NCI-H69 (cell line): ENCODE measurements at places on chromosomes 7 and 10.

DNA sequence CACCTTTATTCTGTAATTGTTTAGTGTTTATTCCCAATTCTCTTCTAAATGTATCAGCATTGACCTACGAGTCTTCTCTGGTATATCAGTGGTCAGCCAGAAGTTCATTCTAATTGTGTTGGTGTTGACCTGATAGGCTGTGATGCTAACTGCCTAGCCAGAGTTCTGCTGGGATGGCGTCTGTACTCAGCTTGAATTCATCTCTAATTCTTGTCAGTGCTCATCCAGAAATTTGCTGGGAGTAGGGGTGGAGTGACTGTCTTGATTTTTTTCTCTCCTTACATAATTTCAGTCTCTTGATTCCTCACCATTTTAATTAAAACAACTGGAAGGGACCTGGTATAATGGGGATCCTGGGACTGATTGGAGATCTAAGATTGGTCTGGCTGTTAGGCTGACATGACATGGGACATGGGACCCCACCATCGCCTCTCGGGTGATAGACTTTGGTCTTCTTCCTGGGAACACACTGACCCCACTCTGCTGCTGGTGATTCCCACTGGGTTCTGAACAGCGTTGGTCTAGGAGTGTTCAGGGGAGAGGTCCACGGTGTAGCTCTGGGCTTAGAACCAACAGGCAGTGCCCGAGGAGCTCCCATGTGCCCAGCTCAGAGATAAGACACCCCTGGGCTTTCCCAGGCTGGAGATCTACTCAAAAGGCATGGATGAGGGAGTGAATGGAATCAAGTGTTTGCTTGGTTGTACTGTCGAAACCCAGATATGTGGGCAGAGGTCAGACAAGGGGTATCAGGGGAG, 3.8 kb downstream of the NEURL1 start:
- DNase-seq = no peak

GRCh38 chr10:24944512-24945255, 7.7 kb downstream of the PRTFDC1 start:
- DNase-seq = peak; percentile 26

DNA sequence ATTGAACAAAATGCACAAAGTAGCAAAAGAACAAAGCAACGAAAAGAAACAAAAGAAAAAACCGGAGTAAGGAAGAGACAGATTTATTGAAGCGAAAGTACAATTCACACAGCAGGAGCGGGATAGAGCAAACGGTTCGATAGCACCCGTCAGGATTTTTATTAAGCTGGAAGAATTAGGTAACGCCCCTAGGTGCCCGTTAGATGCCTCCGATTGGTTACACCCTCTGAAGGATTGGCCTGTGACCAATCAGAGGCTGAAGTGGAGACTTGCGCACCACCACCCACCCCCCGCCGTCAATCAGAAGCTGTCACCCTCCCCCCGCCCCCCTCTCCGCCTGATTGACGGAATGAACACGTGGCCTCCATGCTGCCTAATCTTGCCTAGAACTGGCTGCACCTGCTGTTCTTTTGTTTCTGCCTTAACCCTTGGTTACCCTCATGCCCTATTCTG, 16.8 kb downstream of the OCM2 start:
- DNase-seq = peak; percentile 96

- DNase-seq = peak; percentile 94
Measured at GRCh38 chr7:151341357-151342101, at the start of gene NUB1. Gene NUB1, plus strand, starts transcription at chr7:151341812. Its CDS starts 3,538 bp downstream, at chr7:151345350.

DNA sequence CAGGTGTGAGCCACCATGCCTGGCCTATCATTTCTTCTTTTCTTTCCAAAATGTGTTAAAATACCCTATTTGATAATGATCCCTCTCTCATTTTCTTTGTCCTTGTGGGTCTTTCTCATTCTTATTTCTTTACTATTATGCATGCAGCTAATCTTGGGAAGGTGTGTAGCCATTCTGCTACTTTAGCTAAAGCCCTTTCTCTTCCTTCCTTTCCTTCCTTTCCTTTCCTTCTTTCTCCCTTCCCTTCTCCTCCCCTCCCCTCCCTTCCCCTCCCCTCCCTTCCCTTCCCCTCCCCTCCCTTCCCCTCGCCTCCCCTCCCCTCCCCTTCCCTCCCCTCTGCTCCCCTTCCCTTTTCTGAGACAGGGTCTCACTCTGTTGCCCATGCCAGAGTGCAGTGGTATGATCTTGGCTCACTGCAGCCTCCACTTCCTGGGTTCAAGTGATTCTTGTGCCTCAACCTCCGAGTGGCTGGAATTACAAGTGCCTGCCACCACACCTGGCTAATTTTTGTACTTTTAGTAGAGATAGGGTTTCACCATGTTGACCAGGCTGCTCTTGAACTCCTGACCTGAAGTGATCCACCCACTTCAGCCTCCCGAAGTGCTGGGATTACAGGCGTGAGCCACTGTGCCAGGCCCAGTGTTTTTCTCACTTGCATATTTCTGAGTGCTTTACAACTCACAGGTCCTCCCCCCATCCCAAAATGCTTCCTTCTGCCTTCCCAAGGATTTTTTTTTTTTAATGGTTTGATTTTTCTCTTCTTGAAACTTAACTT, 42.3 kb downstream of the HIP1 start:
- no peak for DNase-seq

DNA sequence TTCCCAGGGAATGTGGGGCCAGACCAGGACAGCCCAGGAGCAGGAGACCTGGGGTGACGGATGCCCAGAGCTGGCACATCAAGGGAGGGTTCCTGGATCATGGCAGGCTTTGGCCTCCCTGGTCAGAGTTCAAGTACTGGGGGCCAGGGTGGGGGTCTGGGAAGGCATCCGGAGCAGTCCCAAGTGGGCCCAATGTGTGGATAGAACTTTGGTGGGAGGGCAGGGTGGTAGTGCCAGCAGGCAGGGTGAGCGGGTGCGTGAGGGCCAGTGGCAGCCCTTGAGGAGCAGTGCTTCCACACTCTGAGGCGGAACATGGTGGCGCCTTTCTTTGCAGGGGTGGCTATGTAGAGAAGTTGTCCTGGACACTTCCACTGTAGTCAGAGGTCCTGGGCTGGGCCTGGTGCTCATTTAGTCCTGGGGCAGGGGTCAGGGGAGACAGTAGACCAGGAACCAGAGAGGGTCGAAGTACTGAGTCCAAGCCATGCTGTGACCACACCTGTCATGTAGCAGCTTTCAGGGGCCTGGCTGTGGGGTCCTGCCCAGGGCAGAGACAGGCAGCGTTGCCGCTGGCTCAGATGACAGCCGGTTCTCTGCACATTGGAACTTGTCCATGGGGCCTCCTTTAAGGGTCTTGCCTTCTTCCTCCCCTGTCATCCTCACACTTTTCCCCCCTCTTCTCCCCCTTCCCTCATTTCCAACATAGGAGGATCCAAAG, 22.2 kb upstream of the CSGALNACT2 start:
- no peak for DNase-seq

DNA sequence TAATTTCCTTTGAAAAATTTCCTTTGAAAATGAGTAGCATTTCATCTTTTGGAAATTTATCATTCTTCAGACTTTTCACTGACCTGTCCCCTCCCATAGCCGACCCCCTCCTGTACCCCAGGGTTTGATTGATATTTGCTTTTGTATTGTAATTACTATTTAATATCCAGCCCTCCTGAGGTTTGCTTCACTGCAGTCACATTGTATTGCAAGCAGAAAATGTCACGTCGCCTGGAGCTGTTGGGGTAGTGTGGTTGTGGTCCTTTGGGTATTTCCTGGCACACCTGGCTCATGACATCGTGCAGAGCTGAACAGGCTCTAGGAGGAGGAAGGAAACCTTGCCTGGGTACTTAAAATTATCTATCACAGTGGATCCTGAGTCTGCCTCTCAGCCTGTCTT, 116.1 kb downstream of the INSYN2A start:
- DNase-seq = peak; percentile 62

- DNase-seq = no peak
Measured at GRCh38 chr7:37508118-37508517, 59.5 kb upstream of the ELMO1 start.

- DNase-seq = peak; percentile 79
Measured at GRCh38 chr7:41148521-41148951, 554.4 kb downstream of the INHBA start.

GRCh38 chr10:104274762-104275721, 6.1 kb downstream of the GSTO2 start:
- peak; percentile 71 for DNase-seq

GRCh38 chr7:136290351-136290750, 313.2 kb upstream of the MTPN start:
- no peak for DNase-seq

- no peak for DNase-seq
Measured at GRCh38 chr7:76133164-76133775, 68.4 kb upstream of the SRRM3 start.

GRCh38 chr7:18228686-18229085, 201.0 kb upstream of the PRPS1L1 start:
- DNase-seq = no peak

DNA sequence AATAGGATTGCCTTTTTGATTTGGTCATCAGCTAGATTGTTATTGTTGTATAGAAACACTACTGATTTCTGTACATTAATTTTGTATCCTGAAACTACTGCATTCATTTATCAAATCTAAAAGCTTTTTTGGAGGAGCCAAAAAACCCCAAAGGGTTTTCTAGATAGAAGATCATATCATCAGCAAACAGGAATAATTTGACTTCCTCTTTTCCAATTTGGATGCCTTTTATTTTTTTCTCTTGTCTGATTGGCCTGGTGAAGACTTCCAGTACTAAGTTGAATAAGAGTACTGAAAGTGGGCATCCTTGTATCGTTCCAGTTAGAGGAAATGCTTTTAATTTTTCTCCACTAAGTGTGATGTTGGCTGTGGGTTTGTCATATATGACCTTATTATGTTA, 10.6 kb upstream of the ENTPD7 start:
- no peak for DNase-seq

DNA sequence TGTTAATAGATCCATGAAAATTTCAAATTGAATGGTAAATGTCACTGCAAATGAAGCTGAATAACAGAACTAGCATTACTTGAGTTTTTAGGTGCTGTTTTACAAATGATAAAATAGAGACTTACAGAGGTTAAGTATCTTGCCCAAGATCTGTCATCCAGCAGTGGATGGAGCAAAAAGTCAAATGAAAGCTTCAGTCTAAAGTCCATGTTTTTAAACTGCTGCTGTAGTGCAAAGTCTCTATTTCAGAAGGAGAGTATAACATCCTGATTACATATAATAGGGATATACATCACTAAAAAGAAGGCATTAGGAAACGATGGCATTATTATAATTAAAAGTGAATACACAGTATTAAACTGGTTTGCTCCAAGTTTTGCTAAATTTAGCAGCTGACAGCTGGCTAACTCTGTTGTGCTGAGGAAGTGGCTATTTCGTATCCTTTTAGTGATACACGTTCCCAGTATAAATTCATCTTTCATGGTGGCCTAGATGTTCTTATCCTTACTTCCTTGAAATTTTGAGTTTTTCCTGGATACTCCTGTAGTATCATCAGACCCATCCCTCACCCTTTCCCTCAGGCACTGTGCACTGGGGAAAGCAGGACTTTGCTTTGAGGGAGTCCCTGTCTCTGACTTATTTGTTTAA, 603.2 kb downstream of the MAGI2 start:
- DNase-seq = peak; percentile 43

- DNase-seq = no peak
Measured at GRCh38 chr10:63204667-63205391, 71.7 kb downstream of the NRBF2 start.

- DNase-seq = no peak
Measured at GRCh38 chr10:120112809-120113208, 220.3 kb downstream of the SEC23IP start.

- no peak for DNase-seq
Measured at GRCh38 chr7:106823631-106824030, 41.5 kb upstream of the PIK3CG start.

DNA sequence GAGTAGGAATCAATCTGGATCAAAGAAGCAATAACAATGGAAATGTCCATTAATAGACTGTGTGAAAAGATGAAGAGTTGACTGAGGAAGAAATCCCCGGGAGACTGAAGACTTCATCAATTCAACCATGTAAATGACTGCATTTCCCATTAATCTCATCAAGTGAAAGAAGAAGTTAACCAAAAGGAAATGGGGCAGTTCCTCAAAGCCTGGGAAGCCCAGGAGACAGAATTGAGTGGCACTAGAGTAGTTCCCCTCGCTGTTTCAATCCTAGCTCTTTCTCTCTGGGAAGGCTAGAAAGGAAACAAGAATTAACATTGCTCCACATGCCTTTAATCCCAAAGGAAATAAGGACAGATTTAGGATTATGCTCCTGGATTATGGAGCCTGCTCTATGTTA, 4.8 kb upstream of the OR6V1 start:
- no peak for DNase-seq

GRCh38 chr7:12965767-12966166, 278.3 kb downstream of the ARL4A start:
- no peak for DNase-seq

GRCh38 chr7:107687656-107688055, 27.0 kb downstream of the SLC26A4 start:
- DNase-seq = no peak

DNA sequence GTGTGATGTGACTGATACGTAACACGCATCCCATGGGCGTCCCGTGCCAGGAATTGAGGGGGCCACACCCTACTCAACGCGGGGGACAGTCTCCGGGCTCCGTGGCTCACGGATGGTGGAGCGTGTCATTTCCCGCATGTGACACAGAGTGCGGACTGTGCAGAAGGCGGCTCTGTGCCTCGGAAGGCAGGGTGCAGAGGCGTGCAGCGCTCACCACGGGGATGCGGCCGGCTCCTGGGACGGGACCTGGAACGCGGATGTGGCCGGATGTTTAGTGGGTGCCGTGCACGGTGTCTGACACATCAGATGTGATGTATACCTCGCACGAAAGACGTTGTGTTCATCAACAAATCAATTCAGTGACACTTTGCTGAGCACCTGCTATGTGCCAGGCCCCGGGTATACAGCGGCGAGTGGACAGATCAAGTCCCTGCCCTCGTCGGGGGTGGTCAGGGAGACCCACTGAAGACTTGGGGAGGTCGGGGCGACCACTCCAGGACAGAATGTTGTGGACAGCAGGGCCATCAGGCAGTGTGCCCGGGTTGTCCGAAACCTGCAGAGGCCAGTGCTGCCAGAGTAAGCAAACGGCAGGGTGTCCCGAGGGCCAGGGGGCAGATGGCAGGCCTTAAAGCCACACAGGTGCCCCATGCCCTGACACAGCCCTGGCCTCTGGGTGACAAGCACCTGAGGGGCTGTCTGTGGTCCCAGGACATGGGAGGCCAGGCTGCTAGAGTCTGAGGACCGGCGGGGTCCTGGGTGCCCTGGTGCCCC, 38.1 kb downstream of the MICALL2 start:
- no peak for DNase-seq

DNA sequence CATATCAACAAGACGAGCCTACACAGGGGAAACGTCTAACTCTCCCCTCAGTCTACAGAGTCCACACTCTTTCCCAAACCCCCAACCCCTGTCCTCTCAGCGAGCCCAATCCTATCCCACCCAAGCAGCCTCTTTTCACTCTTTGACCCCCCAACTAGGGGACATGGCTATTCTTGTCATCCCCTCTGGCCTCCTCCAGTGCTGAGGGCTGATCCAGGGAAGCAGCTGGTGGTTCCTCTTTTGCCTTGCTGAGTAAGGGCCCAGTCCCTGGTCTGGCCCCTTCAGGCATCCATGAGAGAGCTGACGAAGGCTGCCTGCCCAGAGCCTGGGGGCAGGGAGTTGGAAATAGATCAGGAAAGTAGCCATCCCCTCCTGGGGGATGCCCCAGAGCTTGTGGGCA, 6.4 kb downstream of the NOBOX start:
- no peak for DNase-seq

- DNase-seq = no peak
Measured at GRCh38 chr10:27893358-27893954, 105.4 kb downstream of the ODAD2 start.

GRCh38 chr10:116606061-116606483, 14.7 kb upstream of the PNLIPRP2 start:
- no peak for DNase-seq

GRCh38 chr10:31759124-31759798, 169.4 kb downstream of the ARHGAP12 start:
- DNase-seq = peak; percentile 92
